ENCODE measurements at places on chromosomes 16 and 17.

DNA sequence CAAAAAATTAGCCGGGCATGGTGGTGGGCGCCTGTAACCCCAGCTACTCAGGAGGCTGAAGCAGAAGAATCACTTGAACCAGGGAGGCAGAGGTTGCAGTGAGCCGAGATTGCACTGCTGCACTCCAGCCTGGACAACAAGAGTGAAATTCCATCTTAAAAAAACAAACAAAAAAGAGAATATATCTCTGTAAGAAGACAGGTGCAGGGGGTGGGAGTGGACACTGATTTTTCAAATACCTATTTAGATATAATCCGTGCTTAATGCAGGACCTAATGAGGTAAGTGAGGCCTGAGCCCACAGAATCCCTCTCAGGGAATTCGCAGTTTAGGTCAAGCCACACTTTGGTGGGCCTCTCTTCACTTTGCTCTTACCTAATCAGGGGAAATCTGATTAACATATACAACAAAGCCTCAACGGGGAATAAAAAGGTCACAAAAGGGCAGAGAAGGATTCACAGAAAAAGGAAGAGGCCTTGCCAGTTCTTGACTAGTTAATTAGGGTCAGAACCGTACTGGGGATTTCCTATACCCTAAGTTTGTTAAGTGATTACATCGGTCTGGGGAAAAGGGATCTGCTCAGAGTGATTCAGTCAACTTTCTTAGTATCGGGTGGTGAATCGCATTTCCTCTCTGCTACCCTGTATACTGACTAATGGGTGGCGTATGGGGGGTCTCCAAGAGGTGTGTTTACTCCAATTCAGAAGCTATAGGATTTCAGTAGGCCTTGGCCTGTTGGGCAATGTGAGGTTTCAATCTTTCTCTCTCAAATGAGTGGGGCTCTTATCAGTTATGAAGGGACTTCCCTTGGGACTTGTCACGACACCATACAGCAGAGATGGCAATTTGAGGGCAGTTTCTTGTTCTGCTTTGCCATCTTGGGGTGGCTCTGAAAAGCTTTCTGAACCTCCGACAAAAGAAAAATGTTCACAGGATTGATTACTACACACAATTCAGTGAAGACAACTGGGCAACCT lies 1.9 kb upstream of the NFAT5 start:
- no peaks in the 10 kb centered on the region for H3K27me3 ChIP-seq
- H3K36me3 ChIP-seq: peaks cover 18% of the 10 kb centered on the region
- peak overlapping the region; percentile 100 for H3K27ac ChIP-seq
- H3K4me3 ChIP-seq: peak overlapping the region; percentile 92

DNA sequence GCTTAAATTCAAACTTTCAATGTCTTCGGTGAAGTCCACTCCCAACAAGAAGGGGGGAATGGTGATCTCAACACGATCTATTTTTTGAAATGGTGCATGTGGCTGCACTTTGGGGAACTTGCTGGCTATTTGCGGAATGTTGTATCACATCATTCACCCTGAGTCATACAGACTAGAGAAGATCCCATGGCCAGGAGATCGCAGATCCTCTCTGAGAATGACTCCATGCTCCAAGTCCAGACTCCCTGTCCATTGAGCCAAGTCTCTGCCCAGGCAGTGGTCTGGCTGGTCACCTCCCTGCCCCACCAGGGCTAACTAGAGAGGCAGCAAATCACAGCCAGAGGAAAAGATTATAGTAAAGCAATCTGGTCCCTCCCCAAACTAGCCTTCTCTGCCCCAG lies 120.6 kb downstream of the XYLT1 start:
- DNase-seq: no peak
- H3K4me1 ChIP-seq: peaks cover 45% of the 10 kb centered on the region
- H3K27ac ChIP-seq: no peak overlapping the region

- H3K36me3 ChIP-seq: no peaks in the 10 kb centered on the region
- H3K4me1 ChIP-seq: no peaks in the 10 kb centered on the region
- peaks cover 8% of the 10 kb centered on the region for H3K27me3 ChIP-seq
- no peak for DNase-seq
- H3K27ac ChIP-seq: no peak overlapping the region
Measured at GRCh38 chr16:17965133-17965900, 371.2 kb downstream of the NPIPA8 start.

DNA sequence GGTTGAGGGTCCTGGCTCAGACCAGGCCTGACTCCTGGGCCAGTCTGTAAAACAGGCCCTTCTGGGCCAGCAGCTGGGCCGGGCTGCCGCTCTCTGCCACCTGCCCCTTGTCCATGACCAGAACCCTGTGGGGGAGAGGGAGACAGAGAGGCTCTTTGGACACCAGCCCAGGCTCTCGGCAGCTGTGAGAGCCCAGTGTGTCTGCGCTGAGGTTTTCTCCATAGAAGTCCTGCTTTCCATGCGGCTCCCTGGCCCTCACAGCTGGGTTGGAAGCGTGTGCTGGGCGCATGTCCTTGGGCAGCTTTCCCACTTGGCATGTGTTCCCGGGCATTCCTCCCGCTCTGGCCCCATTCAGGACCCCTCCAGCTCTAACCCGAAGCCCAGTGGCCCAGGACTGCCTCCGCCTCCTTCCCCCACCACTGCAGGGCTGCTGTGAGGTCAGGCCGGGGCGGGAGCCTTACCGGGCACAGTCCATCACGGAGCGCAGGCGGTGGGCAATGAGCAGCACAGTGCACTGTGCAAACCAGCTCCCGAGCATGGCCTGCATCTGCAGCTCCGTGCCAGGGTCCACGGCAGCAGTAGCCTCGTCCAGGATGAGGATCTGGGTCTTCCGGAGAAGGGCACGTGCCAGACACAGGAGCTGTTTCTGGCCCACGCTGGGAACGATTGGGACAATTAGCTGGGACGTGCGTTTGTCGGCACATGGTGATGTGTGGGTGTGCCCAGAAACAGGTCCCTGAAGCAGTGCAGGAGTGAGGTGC lies 73.0 kb downstream of the ABCC6 start:
- H3K27ac ChIP-seq: no peak overlapping the region
- H3K36me3 ChIP-seq: no peaks in the 10 kb centered on the region
- no peaks in the 10 kb centered on the region for H3K27me3 ChIP-seq
- no peak for DNase-seq
- no peaks in the 10 kb centered on the region for H3K4me1 ChIP-seq

DNA sequence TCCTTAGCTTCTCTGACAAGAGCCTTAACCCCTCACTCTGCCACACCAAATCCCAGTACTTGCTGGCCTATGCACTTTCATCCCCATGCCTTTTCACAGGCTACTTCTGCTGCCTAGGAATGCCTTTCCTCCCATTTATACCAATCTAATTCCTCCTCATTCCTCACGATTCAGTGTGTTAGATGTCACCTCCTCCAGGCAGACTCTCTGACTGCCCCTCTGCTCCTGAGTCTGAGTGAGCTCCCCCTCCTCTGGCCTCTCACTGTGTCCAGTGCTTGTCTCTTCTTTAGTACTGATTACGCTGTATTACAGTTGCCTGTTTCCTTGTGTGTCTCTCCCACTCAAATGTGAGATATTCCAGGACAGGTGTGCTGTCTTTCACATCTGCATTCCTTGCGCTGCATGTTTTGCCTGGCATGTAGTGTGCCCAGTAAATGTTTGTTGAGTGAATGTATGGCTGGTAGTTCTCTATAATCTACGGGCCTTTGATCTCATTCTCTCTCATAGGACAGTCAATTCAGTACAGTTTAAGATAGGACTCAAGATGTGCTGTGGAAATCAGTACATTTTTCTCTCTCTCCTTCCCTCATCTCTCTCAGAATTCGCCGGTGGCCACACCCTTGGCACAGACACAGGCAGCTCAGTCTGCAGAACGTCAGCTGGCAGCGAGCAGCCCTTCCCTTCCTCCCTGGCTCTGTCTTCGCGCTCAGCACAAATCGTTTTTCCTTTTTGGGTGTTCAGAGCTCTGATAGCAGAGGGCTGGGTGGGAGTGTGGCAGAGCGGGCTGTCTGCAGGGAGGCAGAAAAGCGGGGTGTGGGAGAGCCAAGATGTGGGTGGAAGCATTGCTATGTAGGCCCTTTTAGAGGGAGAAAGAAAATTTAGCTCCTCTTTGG lies 18.5 kb downstream of the ARL4D start:
- no peak overlapping the region for H3K4me3 ChIP-seq
- H3K36me3 ChIP-seq: no peaks in the 10 kb centered on the region
- DNase-seq: no peak

DNA sequence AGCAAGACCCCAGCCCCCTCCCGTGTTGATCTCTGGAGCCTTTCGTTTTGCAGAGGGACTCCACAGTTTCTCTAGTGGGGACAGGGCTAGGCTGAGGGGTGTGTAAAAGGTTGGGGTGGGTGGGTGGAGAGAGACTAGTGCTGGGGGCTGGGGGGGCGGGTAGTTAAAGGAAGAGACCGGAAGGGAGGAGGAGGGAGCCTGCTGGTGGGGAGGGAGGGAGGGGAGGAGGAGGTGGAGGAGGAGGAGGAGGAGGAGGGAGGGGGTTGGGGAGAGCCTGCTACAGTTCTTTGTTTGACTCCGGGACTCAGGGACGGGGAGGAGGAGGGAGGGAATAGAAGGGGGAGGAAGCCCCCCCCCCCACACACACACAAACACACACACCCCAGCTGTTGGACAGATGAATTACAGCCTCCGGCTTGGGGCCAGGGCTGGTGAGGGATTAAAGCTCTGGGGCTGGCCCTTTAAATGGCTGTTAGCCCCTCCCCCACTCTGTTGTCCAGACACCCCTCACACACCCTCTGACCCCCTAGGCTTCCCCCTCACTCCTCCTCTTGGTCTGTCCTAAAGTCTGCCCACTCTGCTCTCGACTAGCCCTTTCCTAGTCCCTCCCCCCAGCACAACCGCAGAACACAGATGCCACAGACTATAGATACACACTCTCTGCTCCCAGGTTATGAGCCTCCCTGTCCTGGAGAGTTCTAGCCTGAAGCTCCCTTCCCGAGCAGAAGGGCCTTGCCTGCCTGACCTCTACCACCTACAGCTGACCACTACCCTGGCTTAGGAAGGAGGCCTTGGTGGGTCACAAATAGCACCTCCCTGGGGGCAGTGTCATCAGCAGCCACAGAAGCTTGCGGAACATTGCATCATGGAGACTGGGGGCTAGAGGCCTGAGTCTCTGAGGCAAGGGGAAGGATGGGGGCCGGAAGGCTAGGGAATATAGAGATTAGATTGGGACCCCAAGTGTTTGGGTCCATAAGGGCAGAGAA lies 4.4 kb downstream of the KDM6B start:
- H3K27ac ChIP-seq: peak overlapping the region; percentile 88
- H3K4me3 ChIP-seq: peak overlapping the region; percentile 91
- peaks cover 55% of the 10 kb centered on the region for H3K4me1 ChIP-seq
- DNase-seq: peak; percentile 58
